Substantia nigra (tissue), 51 donors: ENCODE measurements at places on chromosomes 12 and 14.

DNA sequence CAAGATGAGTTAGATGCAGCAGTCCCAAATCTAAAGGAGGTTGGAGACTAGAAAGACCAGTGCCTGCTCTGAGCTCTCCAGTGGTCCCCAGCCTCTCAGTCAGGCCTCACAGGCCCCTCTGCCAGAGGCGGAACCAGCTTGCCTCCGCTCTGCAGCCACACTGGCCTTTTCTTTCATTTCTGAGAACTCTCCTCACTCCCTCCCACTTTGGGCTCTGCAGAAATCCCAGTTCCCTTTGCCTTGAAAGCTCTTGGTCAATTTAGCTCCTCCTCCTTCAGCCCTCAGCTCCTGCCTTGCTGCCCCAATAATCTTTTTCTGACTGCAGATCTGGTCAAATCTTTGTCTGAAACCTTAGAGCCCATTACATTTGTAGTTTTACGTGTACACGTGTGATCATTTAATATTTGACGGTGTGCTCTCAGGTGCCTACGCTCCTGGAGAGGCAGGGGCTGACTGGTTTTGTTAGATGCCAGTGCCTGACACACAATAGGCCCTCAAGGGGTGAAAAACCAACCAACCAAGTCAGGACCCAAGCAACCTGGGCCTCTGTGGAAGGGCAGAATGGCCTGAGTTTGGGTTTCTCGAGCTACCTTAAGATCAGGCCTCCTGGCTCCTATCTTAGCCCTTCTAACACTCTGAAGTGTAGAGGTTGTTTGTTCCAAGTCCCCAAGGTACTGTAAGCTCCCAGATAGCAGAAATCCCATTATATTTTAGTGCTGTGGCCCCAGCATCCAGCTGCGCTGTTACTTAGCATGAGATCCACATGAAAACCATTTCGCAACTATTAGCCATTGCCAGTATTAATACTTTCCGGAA, 1.1 kb upstream of the NUDT4 start:
- no peak for DNase-seq

DNA sequence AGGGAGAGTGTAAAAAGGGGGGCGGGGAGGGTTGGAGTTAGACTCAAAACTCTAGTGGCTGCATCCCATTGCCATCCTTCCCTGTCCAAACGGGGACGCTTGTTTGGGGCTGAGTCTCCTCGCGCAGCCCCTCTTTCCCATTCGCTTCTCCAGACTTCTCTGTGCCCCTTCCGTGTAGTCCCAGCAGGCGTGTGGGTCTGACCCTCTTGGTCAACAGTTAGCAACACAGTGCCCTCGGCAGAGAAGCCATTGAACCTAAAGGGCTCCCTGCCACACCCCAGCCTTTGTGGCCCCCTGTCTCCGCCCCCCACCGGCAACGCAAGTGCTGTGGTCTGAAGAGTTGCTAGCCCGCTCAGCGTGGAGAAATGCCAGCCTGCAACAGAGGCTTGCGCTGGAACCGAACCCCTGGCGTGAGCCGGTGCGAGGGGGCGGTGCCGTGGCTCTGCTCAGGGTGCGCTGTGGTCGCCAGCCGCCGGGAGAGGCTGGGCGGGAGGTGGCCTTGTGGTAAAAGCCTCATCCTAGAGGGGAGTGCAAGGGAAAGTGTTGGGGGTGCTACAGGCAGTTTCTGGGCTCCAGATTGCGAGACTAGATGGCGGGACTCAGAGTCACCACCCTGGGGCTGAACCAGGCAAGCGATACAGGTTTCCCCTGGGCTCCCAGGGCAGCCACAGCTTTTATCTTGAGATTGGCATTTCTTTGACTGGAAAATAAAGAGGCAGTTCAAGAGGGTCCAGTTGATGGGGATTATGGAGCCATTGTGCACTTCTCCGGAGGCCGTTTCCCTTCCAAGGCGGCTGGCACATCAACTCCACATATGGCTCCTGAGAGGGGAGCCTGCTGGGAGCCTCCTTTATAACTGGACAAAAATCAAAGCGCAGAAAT, 2.1 kb downstream of the PLXNC1 start:
- DNase-seq: peak; percentile 71

- no peak for DNase-seq
These were observed 75.5 kb downstream of the GALNT9 start for GRCh38 chr12:132253698-132254480.

DNA sequence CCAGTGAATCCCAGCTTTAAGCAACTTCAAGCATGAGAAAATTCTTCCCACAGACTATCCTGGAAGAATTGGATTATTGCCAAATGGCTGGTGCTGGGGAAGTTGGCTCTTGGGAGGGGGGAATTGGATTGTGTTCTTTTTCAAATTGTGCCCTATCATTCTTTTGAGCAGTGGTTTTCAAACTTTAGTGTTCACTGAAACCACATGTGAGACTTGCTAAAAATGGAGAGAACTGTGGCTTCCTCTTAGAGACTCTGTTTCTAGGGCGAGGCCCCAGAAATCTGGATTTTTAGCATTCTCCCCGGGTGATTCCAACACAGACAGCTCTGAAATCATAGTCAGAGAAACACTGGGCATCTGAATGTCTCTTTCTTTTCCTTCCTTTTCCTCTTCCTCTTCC, 14.3 kb upstream of the OTUB2 start:
- DNase-seq: no peak

DNA sequence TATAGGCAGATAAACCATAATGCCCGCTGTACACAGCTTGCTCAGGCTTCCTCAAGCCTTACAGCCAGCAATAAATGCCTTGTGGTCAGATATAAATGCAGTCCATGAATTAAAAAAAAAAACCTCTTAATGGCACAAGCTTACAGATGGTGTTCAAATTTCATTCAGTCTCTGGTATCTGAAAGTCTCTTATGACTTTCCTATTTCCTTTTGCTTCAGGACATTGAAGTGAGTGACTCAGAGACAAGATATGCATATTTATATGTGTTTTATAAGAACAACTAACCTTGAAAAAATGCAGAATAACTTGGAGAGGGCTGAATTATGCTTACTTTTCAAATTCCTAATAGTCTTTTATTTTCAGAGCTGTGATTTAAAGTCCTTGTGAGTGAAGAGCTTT, 426.9 kb upstream of the MIS18BP1 start:
- no peak for DNase-seq

- DNase-seq: no peak
These were observed 268.7 kb upstream of the TBX3 start for GRCh38 chr12:114952573-114953271.

DNA sequence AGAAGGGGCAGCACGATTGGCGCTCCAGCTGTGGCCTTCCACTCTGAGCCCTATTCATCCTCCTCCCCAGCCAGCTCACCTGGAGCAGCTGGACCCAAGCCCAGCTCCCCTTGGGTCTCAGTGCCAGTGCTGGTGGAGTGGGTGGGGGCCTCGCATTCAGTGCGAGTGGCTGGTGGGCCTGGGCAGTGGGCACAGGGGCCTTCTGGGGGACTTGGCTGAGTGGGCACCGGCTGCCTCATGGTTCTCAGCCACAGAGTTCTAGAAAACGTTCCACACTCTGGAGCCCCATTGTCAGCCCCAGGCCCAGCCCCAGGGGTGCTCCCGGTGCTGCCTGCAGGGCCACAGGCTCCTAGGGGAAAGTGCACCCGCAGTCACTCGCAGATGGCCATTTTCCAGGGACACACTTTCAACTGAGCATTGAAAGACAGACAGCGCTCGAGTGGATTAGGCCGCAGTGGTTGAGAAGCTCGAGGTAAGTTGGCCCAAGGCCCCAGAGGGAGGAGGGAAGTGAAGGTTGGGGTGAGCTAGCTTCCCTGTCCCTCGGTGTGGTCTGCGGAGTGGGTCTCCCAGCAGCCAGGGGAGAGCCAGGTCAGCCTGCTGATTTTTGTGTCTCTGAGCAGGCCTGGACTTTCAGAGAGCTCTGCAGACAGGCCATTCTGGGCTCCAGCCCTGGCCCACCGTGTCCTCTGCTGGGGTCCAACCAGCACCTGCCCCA, 3.8 kb downstream of the CLBA1 start:
- DNase-seq: no peak

DNA sequence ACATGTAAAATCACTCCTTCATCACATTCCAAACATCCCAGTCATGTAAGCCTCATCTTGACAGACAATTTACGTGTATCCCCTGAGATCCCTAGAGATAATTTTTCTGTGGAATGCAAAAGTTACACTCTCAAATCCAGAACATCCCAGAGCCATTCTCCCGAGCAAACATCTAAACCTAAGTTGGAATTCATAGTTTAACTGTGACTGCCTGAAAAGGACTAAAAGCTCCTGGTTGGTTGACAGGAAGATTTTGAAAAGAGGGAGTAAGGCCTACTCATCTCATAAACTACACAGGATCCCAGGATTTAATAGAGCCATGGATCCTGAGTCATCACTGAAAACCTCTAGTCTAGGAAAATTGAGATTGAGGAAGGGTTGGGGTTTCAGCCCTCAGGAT, 123.6 kb downstream of the SCN8A start:
- DNase-seq: no peak

- DNase-seq: peak; percentile 12
These were observed 27.4 kb downstream of the PALS1 start for GRCh38 chr14:67268426-67269150.

DNA sequence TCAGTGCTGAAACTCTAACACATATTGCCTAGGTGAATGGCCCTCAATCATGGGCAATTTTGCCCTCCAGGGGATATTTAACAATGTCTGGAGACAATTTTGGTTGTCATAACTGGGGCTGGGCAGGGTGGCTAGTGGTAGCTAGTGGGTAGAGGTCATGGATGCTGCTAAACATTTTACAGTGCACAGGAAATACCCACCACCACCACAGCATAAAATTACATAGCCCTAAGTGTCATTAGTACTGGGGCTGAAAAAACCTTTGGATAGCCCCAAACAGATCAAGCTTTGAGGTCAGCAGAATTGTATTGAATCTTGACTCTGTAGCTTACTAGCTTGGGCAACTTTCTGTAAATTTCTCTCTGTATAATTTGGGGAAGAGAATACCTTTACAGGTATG, 758.0 kb downstream of the BCL11B start:
- no peak for DNase-seq

DNA sequence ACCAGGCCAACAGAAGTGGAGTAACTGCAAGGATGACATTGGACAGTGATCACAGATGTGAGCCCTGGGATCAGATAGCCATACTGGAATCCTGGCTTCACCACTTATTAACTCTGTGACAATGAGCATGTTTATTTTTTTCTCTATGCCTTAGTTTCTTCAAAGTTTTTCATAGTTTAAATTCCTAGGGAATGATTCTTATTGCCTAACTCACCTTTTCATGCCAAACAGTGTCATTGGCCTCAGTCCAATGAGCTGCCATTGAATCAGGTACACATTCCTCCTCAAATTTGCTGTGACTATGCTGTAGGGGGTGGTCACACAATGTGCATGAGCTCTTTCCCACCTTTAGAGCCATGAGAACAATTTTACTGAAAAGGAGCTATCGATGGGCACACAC, 342.3 kb downstream of the SYT1 start:
- no peak for DNase-seq

DNA sequence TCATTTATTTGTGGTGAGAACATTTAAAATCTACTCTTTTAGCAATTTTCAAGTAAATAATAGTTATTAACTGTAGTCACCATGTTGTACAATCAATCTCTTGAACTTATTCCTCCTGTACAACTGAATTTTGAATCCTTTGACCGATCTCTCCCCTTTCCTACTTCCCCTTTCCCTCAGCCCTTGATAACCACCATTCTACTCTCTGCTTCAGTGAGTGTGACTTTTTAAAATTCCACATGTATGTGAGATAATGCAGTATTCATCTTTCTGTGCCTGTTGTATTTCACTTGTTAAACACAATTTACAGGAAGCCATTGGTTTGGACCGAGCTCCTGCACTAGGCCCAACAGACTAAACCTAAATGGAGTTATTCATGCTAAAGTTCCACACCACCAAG, 458.9 kb upstream of the PDE3A start:
- no peak for DNase-seq

GRCh38 chr12:43072431-43072830, 479.6 kb downstream of the ADAMTS20 start:
- DNase-seq: no peak

DNA sequence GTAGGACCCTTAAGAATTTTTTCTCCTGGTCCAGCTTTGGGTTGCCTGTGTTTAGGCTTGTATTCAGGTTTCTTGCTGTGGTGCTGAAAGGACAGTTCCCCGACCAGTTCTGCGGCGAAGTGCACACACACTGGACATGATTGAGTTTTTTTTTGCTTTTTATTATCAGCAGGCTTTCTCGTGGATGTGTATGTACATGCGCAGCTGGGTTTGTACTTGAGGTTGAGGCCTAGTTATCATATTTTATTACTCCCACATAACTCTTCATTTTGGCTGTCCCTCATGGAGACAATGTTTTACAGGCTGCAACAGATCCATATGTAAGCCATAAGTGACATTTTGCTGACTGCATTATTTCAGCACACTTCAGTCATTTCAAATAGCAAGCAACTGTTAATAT, 2.5 kb downstream of the SCN8A start:
- DNase-seq: peak; percentile 6

DNA sequence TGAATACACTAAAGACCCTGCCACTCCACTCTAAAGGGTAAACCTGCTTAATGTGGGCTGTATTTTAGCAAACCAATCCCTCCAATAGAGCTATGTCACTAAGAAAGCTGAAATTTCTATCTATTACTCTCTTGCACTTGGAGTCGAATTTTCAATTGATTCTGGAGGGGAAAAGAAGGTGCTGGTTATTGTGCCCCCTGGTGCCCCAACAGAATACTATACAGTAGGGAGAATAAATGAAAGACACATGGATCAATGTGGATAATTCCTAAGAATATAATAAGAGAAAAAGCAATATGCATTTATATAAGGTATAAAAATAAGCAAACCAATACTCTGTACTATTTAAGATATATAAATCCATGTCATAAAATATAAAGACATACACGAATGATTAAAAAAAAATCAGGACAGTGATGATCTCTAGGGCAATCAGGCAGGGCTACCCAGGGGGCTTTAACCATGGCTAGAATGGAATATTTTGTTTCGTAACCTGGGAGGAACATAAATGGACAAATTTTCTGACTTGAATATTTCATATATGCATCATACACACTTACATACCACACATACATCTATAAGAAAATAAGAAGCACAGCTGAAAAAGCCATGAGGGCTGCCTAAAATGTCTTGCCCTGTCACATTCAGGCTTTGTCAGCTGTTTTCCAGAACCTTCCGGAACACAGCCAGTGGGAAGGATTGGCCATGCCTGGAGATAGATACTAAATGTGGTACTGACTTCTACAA, 54.4 kb downstream of the EFCAB11 start:
- DNase-seq: no peak
